Eye (tissue), 1 donor: ENCODE measurements at places on chromosomes 1 and 21.

DNA sequence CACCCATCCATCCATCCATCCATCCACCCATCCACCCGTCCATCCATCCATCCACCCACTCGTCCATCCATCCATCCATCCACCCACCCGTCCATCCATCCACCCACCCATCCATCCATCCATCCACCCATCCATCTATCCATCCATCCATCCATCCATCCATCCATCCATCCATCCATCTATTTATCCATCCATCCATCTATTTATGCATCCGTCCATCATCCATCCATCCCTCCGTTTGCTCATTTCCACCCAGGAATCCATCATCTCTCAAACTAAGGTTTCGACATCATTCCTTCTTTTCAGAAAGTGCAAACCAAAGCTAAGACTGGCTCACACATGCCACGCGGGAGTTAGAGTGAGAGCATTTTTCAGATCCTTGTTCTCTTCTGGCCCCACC is 52.8 kb upstream of the POFUT2 start:
- DNase-seq, result no peak

- no peak for DNase-seq
Measured at GRCh38 chr1:168097921-168098528, 38.7 kb downstream of the GPR161 start.

GRCh38 chr1:22141554-22142314 is 1.2 kb downstream of the WNT4 start:
- peak; percentile 71 for DNase-seq

DNA sequence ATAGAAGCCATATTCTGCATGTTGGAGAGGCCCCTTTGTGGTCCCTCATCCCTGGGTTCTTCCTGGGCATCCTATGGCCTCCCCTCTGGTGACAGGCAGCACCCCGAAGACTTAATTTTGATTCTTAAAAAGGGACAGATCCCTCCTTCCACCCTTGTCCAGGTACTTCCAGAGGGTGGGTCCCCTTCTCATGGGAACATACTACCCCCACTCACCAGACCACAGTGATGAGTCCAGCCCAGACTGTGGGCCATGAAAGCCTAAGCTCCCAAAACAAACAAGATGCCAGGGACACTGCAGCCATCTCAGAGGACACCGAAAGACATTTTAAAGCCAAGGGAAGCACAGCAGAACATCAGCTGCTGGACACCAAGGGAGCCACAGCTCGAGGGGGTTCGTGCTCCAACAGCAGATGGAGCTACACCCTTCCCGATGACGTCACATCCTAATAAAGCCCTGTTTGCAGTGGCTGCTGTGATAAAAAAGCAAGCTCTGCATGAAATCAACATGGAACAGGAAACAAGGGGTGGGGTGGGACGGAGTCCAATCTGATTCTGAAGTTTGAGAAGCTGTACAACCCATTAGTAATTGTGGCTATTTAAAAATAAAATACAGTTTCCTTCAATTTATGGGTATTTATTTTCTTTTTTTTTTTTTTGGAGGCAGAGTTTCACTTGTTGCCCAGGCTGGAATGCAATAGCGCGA is 32.4 kb downstream of the GNB1 start:
- DNase-seq, result peak; percentile 76

DNA sequence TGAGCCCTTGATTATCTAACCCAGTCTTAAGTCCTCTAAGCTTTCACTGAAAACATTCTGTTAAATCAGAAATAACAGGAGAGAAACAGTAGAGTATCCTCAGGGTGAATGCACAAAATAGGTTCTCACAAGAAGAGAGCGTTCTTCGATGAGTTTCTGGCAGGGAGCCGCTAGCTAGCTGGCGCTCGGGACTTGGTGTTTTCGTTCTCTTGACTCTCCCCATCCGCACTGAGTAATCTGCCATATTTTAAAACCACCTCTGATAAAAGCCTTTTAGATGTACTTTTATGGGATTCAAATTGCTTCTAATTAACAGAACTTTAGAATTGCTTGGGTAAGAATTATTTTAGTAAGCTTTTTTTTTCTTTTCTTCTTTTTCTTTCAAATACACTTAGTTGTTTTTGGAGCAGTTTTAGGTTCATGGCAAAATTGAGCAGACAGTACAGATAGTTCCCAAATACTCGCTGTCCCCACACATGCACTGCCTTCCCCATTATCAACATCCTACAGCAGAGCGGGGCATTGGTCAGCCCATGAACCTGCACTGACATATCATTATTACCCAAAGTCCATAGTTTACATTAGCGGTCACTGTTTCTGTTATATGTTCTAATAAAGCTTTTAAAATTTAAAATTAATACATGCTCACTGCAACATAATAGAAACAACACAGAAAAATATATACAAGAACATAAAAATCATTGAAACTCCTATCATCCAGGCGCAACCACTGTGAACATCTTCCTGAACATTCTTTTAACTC is 35.4 kb downstream of the PRDM2 start:
- no peak for DNase-seq

DNA sequence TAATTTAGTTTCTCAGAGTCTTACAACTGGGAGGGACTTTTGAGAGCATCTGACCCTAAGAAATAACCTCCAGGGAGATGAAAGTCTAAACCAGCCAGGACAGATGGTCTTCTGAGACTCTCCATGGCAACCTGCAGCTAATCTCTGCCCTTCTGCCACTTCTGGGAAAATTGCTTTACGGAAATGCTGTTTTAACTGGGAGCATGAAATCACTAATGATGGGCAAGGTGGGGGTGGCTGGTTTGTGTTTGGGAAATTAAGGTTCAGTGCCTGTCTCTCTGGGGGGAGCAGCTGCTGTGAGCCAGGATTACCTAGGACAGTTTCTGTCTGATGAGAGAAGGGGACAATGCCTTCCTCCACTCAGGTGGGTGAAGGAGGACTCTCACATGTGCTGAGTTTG is 33.2 kb downstream of the ROR1 start:
- peak; percentile 65 for DNase-seq

DNA sequence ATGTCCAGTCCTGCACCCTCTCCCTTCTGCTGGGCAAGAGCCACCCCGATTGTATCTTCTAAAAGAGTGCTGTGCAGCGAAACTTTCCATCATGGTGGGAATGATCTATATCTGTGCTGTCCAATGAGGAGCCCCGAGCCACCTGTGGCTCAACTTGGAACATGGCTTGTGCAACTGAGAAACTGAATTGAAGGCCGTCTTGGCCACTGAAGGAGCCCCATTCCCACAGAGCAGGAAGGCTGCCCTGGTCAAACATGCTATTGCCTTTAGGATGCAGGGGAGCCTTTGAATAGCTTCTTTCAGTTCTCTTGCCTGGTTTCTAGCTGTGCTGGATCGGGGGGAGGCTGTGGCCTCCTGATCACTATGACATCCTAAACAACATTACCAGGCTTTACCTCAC is 427.6 kb downstream of the SETD4 start:
- no peak for DNase-seq

GRCh38 chr1:196295766-196296165 is 312.5 kb downstream of the KCNT2 start:
- no peak for DNase-seq

GRCh38 chr21:46393941-46394594 is 64.6 kb upstream of the DIP2A start:
- DNase-seq, result peak; percentile 86

- no peak for DNase-seq
Measured at GRCh38 chr1:164604541-164604940, 45.6 kb downstream of the PBX1 start.

- DNase-seq, result no peak
Measured at GRCh38 chr1:114231301-114231700, 77.6 kb upstream of the SYT6 start.

DNA sequence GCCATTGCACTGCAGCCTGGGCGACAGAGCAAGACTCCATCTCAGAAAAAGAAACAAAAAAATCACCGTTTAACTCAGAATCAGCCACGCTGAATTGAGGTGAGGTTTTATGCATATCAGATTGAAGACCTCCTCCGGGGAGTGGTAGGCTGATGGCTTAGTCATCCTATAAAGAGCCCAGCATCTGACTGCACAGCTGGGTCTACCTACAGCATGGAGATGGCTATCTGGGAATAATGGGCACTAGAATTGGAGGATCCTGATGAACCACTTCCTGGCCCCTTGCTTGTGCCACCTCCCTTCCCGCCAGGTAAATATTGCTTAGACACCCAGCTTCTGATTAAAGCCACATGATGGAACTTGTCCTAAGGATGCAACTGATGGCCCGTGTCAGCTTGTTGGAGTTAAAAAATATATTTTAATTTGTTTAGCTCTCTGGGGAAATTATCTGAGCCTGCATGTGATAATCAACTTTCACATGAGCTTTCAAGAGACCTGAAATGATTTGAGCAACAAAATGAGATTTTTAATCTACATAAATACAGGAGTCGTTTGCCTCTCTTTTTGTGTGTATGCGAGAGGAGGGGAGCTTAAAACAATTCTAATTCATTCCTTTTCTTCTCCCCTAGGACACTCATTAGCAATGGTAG is 157.2 kb downstream of the KIF26B start:
- no peak for DNase-seq

- peak; percentile 13 for DNase-seq
Measured at GRCh38 chr1:14552246-14552965, 46.1 kb upstream of the KAZN start.
